NAMALWA (cell line): ENCODE measurements at places on chromosomes 2 and 18.
A peak's percentile ranks its signal among the peaks of the same experiment; 100 is the strongest.

DNA sequence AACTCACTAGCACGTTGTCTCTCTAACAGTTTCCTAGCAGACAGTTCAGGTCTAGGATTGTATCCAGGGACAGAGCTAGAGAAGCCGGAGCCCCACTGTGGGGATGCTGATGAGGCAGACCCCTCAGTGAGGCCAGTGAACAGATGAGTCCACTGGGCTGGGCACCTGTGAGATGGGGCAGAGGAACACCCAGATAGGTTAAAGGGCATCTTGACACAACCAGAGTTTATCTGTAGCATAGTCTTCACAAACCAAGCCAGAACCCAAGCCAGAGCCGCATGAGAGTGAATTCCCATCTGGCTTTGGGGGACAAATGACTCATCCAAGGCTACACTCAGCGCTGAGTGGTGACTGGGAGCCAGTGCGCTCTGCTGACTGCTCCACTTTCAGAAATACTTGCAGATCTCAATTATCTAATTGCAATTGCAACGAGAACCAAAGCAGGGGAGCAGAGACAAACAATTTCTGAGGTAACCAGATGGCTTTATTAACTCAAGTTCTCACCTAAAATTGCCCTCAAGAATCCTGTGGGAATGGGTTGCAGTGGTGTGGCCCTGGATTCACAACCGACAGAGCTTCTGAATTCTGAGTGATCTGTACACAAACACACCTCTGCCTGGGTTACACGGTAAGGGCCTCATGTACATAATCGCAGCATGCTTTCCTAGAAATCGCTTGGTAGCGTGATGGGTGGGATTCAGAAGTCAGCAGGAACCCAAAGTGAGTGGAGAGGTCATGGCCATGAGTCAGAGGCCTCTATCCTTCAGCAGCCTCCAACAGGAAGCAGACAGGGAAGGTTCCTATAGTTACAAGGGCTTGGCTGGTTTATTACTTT, 48.7 kb upstream of the MSH2 start:
- DNase-seq = no peak

GRCh38 chr18:1150344-1150743, 245.7 kb downstream of the ADCYAP1 start:
- no peak for DNase-seq

DNA sequence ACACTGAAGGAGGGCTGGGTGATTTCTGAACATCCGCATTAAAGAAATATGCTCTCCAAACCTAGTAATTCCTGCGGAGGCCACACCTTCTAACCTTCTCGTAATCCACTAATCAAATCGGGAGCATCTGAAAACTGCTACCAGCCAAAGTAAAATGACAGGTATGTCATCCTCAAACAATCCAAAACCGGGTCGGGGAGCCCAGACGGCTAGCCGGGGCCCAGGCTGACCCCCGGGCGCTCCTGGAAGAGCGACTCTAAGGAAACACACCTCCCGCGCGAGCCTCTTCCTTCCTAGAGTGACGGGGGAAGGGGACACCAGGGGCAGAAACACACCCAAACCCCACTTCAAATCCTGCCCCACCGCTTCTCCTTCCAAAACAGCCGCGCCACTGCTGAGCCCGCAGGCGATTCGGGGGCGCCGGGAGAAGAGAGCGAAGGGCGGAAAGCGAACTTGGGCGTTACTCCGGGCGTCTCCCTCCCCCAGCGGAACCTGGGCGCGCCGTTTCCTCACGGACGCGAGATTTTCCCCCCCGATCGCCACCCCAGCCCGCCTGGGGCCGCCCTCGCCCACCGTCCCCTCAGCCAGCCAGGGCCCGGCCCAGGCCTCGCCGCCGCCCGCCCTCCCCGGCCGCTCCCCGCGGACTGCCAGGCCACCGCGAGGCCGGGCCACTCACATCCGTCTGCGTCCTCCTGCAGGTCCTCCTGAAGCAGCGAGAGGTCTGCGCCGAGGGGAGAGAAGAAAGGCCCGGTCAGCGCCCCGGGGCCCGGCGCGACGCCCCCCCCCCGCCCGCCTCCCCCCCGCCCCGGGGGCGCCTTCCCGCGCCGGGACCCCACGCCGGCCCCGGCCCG, 584 bp downstream of the PPP4R1 start:
- peak; percentile 59 for DNase-seq

DNA sequence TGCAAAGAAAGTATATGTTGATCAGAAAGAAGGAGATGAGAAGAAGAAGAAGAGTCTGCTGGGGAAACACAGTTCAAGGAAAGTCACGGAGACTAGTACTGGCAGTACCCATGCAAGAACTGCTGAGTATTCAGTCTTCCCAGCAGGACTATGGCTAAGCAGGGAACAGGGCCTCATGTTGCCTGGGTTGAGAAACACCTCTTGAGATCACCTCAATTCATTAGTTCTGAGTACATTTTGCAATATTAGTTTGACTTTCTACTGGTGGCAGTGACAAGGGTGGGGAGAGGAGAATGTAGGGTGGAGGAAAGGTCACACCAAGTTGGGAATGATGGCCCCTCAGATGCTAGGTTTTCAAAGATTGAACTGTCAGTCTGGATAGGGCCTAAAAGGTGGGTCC, 50.5 kb downstream of the MRPL33 start:
- no peak for DNase-seq

GRCh38 chr2:235447210-235447609, 46.6 kb upstream of the AGAP1 start:
- DNase-seq = no peak

DNA sequence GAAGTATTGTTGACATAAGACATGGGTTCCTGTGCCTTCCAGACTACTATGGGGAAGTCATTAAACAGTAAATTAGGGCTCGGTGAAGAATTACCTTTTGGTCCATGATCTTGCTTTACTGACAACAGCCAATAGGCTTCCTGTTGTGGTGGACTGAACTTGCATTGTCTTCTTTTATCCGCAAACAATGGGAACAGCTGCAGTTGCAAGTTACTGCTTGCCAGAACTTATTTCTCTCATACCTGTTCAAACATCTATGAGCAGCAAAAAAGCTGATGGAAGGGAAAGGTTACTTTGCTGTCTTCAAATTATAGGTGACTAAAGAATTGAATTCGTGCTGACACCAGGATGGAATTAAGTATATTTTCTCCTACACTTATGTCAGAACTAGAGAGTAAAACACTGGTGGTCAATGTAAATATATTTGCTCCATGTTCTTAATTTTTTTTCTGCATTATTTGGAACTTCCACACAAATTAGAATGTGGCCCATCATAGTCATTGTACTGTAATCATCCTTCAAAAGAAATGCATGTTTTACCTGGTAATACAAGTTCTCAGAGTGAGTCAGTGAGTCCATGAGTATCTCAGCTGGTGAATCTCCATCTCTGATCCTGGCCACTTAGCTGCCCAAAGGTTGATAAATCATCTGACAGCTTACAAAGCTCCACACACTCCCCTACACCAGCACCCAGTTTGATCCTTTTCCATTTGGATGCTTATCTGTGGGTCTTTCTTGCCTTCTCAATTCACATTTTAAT, 37.3 kb upstream of the RNF152 start:
- DNase-seq = no peak

DNA sequence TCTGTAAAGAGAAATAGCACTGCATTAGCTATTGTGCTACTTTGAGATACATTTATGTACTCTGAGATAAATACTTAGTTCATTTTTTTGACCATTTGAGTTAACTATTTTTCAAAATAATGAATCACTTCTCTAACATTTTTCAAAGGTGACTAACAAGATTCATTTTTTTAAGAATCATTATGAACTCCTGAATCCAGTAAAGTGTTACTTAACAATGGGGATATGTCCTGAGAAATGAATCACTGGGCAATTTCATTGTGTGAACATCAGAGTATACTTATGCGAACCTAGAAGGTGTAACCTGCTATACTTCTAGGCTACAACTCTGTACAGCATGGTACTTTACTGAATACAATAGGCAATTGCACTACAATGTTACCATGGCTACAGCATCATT, 355.8 kb downstream of the ARL6IP6 start:
- no peak for DNase-seq

GRCh38 chr18:63564561-63564960, 22.4 kb downstream of the SERPINB12 start:
- no peak for DNase-seq

DNA sequence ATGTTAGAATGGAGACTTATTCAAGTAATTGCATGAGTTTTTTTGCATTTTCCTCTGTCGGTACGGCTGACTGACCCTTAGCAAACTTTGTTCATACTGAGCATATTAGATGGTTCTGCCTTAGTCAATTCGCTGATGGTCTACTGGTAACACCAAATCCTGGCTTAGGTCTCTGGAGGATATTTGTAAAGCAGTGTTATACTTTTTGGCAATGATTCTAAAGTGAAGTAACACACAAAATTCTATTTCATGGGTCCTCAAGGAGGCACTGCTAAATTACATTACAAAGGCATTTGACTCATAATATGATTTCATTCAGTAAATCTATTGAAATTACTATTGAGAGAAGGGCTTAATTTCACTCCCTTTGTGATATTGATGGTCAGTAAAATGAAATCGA, 246.8 kb upstream of the RASGRP3 start:
- DNase-seq = no peak

DNA sequence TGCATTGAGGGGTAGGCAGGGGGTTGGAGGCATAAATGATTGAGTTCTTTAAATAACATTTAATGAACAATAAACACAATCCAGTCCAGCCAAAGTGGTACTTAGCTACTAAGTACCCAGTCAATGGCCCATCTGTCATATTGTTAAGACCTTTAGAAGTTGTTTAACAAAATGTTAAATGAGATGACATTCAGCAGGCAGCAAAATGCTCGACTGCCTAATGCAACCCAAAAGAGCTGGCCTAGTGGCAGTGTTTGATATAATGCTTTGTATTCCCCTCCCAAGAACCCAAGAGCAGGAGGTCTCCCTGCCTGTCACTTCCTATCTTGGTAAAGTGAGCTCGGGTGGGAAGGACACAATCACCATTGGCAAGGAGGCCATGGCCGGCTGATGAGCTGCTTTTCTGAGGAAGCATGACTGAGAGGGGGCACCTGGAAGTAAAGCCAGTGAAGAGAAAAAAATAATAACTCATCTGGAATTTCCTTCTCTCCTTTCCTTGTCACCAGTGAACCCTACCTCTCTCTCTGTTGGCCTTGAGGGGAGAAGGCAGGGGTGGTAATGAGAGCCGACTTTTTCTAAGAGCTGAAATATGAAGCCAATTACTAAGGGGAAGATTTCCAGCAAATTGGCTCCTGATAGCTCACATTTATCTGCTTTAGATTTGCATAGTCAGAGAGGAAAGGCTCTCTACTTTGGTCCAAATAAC, 140.6 kb downstream of the C1D start:
- DNase-seq = no peak

GRCh38 chr18:25234740-25235345, 117.1 kb downstream of the ZNF521 start:
- DNase-seq = no peak

- no peak for DNase-seq
Measured at GRCh38 chr18:45019469-45019868, 338.8 kb downstream of the SETBP1 start.

- peak; percentile 62 for DNase-seq
Measured at GRCh38 chr2:111121028-111121827, 514 bp downstream of the BCL2L11 start.

- no peak for DNase-seq
Measured at GRCh38 chr2:240438810-240439697, 3.6 kb downstream of the GPC1 start.

DNA sequence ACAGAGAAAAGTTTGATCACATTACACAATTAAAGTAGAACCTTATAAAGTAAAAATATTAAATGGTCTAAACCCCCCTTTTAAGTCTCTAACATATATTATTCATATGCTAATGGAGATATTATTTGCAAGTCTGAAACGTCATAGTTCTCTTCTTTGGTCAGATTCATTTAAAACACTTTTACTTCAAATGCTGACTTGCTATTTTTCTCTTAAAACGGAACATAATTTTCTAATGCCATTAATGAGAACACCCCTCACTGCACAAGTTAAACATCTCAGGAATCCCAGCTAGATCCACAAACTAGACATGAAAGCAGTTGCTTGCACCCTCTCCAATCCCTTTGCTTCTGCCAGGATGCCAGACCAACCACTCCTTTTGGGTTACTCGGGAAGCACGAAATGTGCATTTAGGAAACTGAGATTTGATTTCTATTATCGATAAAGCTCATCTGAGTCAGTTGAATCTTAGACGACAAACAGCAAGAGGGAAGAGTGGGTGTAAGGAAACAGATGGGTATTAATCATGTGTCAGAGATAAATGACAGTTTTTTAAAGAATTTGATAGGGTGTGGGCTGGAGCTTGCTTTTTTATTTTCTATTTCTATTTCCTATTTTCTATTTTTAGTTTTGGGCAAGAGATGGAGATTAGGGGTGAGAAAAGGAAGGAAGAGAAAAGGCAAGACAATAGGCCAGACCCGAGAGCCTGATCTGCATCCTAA, 1.5 kb downstream of the ADD2 start:
- DNase-seq = no peak

DNA sequence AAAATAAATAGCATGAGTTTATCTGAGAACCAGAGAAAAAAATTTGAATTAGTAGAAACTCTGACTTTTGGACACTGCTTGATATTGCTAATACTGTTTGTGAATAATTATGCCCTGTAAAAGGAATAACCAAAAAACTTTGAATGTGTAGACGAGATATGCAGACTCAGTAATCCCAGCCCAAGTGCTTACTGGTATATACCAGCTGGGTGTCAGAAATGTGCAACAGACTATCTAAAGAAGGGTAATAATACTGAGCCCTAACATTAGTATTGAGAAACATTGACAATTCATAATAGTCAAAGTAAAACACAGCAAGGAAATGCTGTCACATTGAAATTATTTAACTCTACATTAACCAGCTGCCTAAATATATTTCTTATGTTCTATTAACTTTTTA, 60.5 kb upstream of the ZC3H15 start:
- no peak for DNase-seq

DNA sequence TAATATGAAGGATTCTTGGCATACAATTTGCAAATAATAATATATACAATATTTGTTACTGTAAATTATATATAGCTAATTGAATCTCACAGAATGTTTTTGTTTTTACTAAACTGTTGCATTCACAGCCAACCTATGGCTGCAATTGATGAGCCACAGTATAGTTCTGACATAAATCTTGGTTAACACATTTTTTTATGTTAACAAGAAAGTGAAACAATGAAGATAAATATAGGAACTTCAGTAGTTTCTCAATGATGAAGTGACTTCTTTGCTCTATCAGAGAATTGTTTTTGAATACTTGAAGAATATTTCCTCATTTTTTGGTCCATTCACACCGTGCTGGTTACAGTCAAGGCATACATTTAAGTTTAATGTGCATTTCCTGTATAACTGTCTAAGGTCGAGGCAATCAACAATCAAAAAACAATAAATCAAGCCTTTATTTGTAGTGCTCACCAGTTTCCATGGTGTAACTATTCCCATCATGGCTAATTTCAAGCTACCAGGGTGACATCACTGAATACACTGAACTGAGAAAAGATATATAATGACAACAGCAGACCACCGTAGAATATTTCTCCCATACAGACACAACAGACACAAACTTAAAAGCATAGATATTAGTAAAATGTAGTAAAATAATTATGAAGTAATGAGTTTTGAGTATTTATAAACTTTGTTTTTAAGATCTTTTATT, 12.9 kb upstream of the ETAA1 start:
- DNase-seq = no peak

GRCh38 chr2:68968221-68968620, 6.2 kb upstream of the GKN1 start:
- DNase-seq = no peak
